ENCODE measurements at places on chromosomes 5 and 9.

DNA sequence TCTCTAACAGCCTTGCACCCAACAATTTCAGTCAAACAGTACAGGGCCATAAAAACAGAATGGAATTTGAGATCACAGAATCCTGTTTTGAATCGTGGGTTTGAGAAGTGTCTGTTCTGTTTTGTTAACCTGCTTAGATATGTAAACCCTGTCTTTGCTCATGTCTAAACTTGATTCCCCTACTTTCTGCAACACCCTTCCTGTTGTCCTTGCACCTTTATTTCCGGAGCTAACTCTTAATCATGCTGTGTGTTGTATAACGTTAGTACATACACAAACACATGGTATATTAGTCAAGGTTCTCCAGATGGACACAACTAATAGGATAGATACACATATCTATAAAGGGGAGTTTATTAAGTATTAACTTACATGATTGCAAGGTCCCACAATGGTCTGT is 2229.2 kb upstream of the C9orf72 start:
- no peak for DNase-seq

- DNase-seq = no peak
These were observed 104.8 kb downstream of the ISOC1 start for GRCh38 chr5:129199308-129199707.

- DNase-seq = no peak
These were observed 19.9 kb upstream of the LPCAT1 start for GRCh38 chr5:1543398-1544293.

- DNase-seq = no peak
These were observed 705.7 kb downstream of the CETN3 start for GRCh38 chr5:89703817-89704216.

- no peak for DNase-seq
These were observed 51.6 kb upstream of the C5orf46 start for GRCh38 chr5:147957901-147958300.

DNA sequence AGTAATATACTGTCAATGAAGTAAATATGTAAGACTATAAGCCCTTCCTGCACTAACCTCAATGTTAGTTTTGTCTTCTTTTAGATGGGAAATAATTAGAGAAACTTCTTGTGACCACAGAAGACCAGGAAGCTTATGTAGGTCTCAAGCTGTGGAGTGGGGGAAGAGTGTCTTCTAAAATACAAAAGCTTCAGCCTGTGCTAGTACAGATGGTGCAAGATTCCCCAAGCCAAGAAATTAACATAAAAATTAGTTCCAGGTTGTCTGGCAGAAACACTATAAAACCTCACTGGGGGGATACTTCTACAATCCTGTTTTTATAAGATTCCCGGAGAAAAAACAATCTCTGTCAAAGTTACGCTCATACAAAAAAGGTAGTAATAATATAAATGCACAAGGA is 103.6 kb downstream of the FNBP1 start:
- no peak for DNase-seq

DNA sequence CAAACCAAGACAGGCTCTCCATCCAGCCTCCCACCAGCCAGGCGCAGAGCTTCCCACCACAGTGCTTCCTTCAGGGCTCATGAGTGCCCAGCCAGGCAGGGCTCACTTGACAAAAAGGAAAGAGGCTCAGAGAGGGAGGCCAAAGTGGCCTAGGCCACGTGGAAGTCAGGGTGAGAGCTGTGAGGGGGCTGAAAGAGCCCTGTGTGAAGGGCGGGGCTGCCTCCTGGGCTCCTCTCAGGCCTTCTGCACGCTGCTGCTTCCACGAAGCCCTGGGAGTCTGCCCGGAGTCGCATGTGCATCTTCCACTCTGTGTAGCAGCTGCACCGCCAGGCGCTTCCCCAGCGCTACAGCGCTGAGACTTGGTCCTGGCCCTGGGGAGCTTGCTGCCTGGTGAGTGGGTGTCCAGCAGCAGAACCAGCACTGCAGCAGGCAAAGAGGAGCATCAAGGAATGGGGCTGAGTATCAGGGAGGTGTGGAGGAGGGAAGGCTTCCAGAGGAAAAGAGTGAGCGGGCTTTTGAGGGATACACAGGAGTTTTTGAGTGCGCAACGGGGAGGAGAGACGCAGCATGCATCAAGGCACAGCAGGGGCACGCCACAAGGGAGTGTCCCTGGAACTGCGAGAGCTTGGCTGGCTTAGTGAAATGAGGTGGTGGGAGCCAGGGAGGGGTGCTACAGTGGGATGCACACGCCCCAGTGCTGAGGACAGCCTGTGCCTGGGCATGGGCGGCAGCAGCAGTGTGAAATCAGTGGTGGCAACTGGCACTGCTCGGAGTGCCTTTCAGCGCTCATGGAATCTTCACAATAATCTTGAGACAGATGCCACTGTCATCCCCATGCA is 178.0 kb downstream of the GAPVD1 start:
- DNase-seq = no peak

GRCh38 chr5:36584009-36584875 is 22.2 kb upstream of the SLC1A3 start:
- no peak for DNase-seq

DNA sequence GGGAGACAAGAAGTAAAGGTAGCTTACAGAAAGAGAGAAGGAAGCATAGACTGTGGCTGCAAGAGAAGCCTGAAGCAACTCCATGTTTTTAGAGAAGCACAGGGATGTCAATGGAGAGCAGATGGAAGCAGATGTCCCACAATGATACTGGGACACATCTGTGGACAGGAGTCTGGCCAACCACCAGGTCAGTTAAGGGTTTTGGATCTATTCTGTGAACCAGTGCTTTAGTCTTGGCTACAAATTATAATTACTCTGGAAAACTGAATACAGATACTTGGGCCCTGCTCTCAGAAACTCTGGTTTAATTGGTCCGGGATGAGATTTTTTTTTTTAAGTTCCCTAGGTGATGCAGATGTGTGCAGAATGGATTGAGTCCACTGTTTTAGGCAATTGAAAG is 592.8 kb downstream of the CSNK1G3 start:
- DNase-seq = no peak

- DNase-seq = no peak
These were observed 132.5 kb upstream of the FER start for GRCh38 chr5:108615216-108615615.

DNA sequence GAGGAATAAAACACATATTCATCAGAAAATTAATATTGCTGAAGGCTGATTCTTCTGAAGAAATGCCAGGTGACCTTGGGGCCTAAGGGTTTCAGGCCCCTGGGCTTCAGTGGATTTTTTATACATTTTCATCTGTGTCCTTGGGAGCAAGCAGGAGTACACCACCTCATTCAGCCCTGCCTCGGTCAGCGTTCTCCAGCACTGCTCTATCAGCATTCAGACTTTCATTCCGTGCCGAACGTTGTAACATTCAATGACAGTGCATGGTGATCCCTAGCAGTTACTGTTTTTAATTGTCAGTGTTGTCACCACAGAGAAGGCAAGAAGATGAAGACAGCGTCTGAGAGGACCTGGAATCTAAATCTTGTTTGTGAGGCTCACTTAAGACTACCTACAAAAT is 490.4 kb downstream of the DNAH5 start:
- no peak for DNase-seq

DNA sequence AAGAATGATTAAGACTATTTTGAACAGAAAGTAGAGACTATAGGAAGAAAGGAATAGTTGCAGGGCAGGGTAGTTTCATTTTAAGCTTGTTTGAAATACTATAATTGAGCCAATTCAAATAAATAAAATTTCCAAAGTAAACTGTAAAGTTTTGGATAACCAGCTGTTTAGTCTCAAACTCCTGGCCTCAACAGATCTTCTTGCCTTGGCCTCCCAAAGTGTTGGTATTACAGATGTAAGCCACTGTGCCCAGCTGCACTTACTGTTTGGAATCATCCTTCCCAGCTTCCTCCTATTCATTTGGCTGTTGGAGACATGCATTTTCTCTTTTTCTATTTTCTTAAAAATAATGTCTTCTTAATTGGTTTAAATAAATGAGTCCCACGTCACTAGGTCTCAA is 231.0 kb downstream of the NNT start:
- no peak for DNase-seq

DNA sequence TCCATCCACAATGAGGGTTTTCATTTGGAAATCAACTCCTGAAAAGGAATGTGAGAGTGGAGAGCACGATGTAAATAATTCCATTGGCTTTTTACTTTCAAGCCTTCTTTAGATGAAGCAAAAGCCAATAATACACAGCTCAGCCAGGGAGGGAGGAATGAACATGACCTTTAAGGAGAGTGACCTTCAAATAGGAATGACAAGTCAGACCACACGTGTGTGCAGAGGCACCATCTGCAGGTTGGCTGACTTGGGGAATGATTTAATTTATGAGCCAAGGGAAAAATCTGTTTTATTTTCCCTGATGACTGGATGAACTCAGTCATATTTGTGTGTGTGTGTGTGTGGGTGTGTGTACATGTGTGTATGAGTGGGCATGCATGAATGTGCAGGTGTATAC is 64.5 kb downstream of the RASEF start:
- DNase-seq = no peak

- DNase-seq = no peak
These were observed 6.5 kb downstream of the CKMT2 start for GRCh38 chr5:81239613-81240012.

DNA sequence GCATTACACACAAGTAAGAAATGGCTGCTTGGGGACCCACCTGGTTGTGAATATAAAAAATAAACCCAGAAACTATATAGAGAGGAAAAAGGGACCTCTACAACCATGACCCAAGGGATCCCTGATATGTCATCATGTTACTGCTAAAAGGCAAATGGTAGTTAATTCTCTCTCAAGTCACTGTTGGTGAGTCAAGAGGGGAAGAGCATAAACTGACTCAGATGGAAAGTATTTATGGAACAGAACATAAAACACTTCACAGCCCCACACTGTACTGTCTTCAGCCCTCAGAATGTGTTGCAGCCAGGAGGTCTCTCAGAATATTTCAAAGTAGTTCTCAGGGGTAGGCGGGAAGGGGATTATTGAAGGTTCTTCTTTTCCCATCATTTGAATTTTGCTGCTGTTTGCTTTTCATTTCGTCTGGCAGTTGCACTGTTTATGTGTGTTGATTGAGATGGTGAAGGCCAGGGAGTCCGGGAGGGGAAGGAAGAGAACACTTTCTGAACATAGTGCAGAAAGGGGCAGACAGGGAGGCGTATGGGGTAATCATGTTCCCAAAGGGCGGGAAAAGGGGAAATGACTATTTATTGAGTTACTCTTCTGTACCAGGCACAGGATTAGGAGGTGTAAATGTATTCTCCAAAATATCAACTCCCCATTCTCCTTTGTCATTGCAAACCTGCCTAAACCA is 85.5 kb downstream of the TEK start:
- no peak for DNase-seq

GRCh38 chr5:130974021-130974683 is 190.9 kb downstream of the HINT1 start:
- DNase-seq = no peak

Measured in activated gamma-delta T cell treated with anti-CD3 and anti-CD28 coated beads, Interleukin-2, amount 50 U/mL, for 16 hours (primary cell).